ENCODE measurements at places on chromosomes 5 and 9.

DNA sequence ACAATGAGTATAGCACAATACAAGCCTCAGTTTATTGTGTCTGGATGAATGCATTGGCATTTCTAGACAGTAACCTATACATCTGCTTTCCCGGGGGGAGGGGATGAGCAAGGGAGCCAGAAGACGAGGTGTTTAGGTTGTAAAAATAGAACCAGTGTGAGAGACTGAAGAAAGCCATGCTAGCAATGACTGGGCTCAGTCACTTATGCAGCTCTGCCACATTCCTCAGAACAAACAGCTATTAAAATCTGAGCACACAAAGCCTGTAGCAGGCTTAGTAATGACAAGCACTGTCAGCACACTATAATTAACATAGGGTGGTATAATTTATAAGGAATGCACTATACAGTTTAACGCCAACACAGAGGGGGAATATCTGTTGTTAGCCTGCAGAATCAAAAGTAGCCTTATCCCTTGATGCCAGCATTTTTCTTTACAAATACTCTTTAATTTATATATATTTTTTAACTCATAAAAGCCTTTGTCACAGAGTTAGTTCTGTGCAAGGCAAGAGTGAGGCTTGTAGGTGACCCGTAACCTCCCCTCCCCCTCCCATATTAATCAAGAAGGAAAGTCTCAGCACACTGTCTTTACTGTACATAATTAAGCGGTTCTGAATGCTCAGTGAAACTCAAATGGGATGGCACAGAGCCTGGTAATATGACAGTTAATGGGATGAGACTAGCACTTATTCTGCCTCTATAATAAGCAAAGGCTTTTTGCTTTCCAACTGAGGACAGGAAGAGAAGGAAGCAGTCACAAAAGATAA, 295.4 kb downstream of the CSNK1G3 start:
- DNase-seq: no peak

DNA sequence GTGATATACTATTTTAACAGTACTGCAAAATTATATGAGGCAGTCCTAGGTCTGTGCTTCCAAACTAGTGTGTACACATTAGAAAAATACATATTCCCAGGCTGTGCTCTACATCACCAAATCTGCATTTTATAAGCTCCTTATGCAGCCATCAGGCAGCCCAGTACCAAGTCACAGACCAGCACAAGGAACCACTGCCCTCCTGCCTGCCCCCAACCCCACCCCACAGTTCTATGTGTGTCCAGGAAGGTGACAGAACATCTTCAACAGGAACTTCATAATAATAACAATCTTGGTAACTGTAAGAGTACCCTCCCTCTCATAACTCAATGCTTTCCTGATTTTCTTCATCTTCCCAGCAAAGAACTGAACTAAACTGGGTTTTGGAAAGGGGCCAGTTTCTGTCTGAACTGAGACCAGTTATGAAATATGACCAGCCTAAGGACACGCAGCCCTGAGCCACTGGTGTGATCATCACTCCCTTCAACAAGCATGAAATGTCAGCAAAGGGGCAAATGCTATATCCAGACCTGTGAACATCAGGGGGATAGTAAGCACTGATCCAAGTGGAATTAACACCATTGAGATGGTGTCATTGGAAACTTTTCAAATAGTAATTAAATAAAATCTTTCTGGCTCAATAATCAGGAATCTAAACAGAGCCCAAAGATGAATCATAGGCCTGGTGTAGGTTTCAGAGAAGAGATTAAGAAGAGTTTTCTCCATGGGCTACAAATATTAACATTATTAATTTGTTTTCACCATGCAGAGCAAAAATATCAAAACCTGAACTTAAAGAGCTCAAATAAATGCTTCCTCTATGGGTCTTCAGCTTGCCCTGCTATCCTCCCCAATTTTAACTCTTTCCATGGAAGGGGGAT, 82.1 kb downstream of the DPYSL3 start:
- DNase-seq: no peak

DNA sequence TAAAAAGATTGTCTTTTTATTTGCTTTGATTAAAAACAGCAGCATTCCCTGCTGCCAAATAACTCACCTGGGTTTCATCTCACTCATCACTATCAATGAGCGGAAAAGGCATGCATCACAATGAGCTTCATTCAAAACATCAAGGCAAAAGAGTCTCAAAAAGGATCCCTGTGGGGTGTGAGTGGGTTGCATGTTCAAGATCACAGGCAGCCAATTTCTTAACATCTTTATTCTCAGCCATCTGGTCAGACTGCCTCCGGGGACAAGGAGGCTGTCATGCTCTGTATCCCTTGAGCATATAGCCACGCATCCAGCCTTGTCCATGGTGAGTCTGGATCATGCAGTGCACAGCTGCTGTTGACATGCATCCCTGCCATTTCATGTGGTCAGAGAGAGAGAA, 117.1 kb downstream of the ICE1 start:
- no peak for DNase-seq

DNA sequence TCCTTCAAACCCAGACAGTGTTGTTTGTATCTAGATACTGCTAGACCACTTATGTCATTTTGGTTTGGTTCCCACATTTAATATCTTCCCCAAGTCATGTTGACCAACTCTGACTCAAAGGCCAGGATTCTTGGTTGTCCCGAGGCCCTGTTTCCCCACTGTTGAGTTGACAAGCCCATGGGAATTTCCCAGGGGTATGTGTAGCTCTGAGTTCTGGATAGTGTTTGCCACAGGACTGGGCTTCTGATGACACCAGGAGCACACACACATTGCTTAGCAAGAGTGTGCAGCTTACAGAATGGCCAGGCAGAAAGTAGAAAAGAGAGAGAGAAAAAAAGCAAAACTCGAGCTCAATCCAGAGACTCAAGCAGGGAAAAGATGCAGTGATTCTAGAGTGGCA, 214.4 kb downstream of the NXNL2 start:
- no peak for DNase-seq

- DNase-seq: no peak
Observed at GRCh38 chr5:56155992-56156584, 77.0 kb downstream of the ANKRD55 start.

DNA sequence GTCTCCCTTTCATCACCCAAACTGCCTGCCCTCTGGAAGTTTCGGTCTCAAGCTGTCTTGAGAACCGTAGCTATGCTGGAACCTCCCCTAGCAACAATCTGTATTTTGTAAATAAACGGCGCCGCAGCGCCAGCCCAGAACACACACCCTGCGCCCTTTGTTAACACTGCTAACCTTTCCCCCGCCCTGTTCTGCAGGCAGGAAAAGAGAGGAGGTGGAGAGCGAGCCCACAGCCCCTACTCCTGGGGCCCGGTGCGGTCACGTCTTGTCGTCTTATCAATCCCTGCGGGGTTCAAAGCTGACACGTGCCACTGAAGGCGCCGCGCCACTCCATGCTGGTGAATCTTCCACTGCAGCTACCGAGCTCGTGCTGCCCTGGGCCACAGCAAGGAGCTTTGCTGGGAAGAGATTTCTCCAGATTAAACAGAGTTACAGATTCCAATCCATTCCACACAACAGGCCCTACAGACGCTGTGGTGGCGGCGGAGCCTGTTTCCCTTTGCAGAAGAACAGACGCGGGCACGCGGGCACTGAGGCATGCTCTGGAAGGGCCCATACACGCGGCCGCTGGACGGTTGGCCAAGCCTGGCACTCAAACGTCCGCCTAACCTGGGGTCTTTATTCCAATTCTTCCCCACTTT, 25.3 kb downstream of the ZDHHC11B start:
- no peak for DNase-seq

GRCh38 chr5:33035851-33036527, 324.9 kb downstream of the NPR3 start:
- no peak for DNase-seq

- DNase-seq: no peak
Observed at GRCh38 chr9:127463911-127464310, 12.6 kb downstream of the LRSAM1 start.

DNA sequence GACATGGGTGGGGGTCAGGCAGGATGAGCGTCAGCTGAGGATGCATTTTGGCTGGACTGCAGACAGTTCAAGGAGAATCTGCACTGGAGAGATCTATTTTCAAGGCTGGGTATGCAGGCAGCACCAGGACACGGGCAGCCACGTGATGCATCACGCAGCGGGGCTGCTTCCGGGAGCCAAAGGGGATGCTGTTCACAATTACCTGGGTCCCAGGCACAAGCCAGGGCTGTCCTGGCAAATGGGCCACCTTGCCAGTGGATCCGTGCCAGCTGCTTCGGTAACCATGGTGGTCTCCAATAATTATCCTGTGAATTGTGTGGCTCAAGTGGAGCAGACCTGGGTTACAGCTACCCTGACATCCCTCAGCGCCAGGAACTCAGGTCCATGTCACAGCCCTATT, 17.5 kb downstream of the DBH start:
- DNase-seq: no peak

DNA sequence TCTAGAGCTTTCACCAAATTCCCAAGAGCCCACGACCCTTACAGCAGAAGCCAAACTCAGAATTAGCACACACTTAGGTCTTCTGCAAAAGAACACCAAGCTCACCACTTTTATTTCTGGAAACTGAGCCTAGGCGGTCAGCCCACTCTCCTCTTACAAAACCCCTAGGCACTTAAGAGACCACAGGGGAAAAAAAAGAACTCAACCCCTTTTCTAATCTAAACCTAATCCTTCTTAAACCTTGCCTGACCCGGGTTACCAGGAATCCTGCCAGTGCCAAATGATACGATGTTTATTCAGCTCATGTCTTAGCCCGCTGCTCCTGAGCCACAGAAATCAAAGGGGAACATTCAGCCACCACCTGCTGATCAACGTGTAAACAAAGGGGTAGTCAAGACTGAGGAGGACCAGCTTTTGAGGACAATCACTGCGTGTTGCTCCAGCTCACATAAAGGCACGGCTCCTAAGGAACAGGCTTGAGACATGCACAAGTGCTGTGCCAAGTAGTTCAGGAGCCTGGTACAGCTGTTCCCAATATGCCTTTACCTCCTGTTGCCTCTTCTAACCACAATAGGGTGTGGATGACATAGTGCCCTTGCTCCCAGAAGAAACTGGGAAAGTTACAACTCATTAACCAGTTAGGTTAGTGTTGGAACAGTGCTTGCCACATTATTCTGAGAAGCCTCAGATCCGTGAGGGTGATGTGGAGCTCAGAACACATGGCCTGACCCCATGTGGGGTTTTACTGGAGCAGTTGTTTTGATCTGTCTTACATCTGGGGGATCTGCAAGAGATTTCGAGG, 49.3 kb downstream of the ZFAND5 start:
- DNase-seq: no peak

DNA sequence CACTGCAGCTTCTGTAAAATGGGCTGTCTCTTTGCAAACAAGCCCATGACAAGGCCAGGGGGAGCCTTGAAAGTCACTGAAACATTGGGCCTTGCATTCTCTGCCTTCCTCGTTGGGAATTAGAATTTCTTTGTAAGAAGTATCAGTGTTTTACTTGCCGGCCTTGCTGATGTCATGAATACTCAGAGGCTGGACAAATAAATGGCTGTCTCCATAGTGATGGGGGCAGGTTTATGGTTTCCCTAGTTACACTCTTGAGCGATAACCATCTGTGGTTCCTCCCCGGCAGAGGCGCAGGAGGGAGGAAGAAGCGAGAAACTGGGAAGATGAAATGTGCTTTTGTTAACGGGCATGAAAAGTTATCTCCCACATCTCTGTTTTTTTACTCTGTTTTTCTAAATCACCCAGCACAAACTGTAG, 272.7 kb upstream of the PANK3 start:
- no peak for DNase-seq

DNA sequence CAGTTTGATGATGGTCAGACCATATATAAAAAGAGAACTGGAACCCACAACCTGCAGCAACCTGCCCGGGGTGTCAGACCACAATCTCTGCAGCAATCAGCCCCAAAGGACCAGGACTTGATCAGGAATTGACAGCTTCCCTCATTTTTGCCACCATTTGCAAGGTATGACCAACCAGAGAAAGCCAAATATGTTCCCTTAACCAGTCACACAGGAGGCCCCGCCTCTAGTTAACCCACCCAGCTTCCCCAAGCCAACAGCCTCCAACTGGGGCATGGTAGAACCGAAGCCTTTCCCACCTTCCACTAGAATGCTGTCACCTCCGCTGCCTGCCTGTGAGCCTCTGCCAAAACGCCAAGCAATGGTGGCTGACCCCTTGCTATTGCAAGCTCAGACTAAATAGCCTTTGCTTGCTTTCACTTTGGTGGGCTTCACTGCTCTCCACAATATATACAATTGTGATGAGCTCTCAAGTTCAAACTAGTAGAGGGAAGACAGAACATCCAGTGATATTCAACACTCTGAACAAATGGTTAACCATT, 86.3 kb downstream of the AK8 start:
- no peak for DNase-seq

GRCh38 chr9:128370367-128370751, 815 bp upstream of the URM1 start:
- DNase-seq: no peak

GRCh38 chr5:6525910-6526309, 77.3 kb downstream of the UBE2QL1 start:
- DNase-seq: no peak

- DNase-seq: no peak
Observed at GRCh38 chr5:13994621-13995253, 50.2 kb upstream of the DNAH5 start.

DNA sequence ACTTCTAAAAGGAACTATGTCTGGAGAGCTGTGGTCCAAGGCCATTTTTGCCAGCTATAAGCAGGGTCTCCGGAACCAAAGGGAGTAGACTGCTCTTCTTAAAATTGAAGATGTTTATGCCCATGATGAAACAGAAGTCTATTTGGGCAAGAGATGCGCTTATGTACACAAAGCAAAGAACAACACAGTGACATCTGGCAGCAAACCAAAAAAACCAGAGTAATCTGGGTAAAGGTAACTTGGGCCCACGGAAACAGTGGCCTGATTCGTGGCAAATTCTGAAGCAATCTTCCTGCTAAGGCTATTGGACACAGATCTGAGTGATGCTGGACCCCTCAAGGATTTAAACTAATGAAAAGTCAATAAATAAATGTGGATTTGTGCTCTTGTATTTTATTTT, 29.7 kb upstream of the GLDC start:
- no peak for DNase-seq

DNA sequence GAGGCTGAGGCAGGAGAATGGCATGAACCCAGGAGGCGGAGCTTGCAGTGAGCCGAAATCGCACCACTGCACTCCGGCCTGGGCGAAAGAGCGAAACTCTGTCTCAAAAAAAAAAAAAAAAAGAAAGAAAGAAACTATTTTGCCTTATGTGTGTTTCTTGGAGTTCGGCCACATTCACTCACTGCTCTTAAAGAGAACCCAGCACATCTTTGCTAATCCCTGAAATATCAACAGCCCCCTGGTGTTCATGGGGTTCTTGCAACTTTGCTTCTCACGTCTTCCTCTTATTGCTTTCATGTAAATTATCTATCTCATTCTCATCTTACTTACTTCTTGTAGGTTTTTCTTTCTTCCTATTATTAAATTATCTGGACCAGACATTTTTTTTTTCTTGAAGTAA, 126.3 kb upstream of the ASTN2 start:
- DNase-seq: no peak

GRCh38 chr5:106521701-106522100, 1149.0 kb downstream of the EFNA5 start:
- DNase-seq: no peak

DNA sequence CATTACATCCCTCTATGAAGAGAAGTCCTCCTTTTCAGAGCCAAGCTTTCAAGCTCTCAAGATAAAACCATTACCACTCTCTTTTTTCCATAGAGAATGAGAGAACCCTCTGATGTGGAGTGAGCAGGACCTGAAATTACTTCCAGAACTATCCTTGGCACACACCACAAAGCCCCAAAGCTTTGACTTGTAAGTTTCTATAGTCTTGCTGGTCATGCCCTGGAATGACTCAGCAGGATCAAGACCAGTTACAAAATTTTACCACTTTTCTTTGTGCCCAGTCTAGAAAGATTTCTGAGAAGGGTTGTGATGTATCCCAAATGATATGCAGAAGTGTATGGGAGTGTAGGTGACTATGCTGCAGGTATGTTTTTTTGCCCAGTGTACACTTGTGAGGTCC, 760.6 kb downstream of the TLE1 start:
- DNase-seq: no peak

Data from stimulated activated CD4-positive, alpha-beta T cell treated with anti-CD3 and anti-CD28 coated beads, Interleukin-4, amount 100 ng/mL, for 48 hours (primary cell).